Effector CD8-positive, alpha-beta T cell (primary cell): ENCODE measurements at places on chromosomes 11 and 22.

- no peak for DNase-seq
Observed at GRCh38 chr11:88553204-88553603, 215.7 kb upstream of the CTSC start.

GRCh38 chr11:2408671-2409070 is 8.1 kb downstream of the TSSC4 start:
- DNase-seq, result no peak

- DNase-seq, result peak; percentile 46
Observed at GRCh38 chr11:117815262-117815803, 9.2 kb downstream of the FXYD2 start.

GRCh38 chr22:41940832-41941765 is 5.9 kb downstream of the CENPM start:
- peak; percentile 74 for DNase-seq

GRCh38 chr11:121311373-121311772 is 18.8 kb downstream of the SC5D start:
- DNase-seq, result no peak

- no peak for DNase-seq
Observed at GRCh38 chr22:36321797-36322601, 65.8 kb downstream of the MYH9 start.

- no peak for DNase-seq
Observed at GRCh38 chr11:18785411-18785810, 6.2 kb downstream of the PTPN5 start.

DNA sequence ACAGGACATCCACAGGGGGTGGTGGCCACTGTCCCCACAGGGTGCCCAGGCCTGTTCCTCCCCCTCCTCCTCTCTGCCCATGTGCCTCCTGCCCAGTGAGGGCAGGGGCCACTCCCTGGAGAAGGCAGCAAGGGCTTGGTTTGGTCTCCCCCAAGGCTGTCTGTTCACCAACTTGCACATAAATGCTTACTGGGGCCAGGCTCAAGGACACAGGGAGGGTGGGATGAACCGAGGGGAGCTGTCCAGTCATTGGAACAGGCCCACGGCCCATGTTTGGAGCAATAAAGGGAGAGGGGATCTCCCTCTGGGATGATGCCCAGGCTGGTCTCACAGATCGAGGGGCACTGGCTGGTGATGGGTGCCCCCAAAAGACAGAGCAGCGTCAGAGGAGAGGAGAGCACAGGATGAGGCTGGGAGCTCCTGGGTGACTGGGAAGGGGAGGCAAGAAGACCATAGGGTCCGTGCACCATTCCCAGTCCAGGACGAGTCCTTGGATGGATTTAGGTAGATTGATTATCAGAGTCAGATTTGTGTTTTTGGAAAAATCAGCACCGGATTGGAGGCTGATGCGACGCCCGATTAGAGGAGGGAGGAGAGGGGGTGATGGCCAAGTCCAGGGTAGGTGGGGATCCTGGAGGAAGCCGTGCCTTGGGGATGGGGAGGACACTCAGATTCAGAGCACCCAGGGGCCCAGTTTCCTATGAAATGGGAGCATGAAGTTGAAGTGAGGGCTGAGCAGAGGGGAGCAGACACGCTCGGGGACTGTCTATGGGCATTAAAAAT is 1.1 kb downstream of the IGLL5 start:
- no peak for DNase-seq

DNA sequence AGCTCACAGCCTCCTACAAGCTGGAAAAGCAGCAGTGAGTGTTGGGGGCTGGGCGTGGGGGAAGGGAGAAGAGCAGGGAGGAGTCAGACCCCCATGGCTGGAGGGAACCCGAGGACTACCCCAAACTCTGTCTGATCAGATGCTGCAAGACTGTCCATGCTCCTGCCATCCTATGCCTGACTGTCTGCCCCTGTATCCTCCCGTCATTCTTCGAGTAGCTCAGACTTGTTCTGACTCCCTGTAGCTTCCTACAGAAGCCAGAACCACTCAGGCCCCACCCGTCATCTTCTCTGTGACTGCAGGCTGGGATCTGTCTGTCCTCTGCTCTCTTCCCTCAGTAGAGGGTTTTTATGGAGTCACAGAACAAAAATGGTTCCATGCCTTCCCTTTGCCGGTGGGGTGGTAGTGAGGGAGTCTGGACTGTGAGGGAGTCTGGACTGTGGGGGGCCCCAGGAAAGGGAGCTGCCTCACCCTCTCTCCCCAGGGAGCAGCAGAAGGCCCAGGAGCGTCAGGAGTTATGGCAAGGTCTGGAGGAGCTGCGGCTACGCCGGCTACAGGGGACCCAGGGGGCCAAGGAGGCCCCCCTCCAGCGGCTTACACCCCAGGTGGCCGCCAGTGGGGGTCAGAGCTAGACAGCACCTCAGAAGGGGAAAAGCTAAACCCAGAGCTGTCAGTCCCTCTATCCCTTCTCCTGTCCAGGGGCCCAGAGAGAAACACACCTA is 2.3 kb downstream of the GPHA2 start:
- no peak for DNase-seq

DNA sequence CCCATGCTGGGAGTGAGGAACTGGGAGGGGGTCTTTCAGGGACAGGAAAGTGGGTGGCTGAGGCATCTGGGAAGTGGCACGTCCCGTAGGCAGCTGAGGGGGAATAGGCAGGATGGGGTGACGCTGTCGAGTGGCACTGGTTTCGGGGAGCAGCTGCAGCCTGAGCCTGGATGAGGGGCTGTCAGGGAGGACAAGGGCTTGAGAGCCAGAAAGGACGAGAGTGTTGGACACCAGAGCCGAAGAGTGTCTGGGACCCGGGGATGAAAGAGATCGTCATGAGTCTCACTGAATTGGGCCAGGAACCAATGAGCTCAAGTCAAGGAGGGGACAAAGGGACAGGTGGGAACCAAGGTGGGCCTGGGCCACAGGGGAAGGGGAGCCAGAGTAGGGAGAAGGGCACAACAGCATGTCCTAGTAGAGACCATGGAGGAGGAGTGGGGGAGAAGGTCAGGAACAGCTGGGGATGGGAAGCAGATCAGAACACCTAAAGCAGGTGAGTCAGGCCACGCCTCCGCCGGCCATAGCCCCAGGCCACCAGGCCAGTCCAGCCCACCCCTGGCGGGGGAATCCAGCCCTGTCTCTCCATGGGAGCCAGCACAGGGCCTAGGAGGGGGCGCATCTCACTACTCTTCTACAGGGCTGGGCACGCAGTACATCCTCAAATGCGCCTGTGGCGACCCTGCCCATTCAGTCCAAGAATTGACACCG is 4.2 kb downstream of the RAB3IL1 start:
- no peak for DNase-seq

DNA sequence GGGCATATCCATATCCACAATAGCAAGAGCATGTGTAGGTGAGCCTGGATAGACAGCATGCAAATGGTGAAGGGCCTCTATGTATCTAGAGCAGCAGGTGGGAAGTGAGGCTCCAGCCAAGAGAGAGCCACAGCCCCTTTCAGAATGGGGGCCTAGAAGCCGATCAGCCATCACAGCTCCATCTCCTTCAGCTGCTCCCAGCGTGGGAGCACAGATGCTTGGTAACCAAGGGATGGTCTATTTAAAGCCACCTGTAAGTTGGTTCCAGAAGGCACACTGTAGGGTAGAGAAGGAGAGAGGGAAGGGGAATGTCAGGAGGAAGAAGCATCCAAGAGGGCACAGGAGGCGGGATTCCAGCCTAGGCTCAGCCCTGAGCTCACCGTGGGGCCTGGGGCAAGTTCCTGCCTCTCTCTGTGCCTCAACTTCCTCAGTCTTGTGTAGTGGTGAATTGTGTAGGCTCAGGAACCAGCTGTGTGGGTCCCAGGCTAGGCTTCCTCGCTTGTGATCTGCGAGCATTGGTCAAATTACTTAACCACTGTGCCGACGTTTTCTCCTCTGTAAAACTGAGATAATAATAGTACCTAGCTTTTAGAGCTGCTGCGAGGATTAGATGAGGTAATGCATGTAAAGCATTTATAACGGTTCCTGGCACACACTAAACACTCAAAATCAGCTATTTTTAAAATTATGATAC is 122.9 kb upstream of the NAV2 start:
- no peak for DNase-seq

GRCh38 chr11:57205041-57205641 is 23.4 kb downstream of the LRRC55 start:
- no peak for DNase-seq

GRCh38 chr22:43404673-43405385 is 7.0 kb upstream of the MPPED1 start:
- DNase-seq, result no peak

DNA sequence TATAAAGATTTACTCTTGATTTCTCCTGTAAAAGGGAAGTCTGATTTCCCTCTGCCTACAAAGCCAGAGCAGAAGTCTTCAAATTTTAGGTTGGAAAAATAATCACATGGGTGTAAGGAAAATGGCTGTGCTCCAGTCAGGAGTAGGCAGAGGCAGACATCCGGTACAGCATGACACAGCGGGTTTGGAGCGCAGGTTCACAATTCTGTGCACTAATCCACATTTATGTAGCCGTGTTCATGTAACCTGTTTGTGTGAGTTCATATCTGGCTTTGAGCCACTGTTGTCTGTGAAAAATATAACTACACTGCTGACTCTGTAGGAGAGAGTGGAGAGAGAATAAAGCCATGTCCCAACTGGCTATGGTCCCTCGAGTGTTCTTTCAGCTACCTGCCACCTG is 248.0 kb downstream of the CASP12 start:
- DNase-seq, result no peak

- DNase-seq, result no peak
Observed at GRCh38 chr11:91972665-91973266, 251.9 kb upstream of the FAT3 start.

- DNase-seq, result no peak
Observed at GRCh38 chr11:64415996-64416728, 57.2 kb downstream of the RPS6KA4 start.

DNA sequence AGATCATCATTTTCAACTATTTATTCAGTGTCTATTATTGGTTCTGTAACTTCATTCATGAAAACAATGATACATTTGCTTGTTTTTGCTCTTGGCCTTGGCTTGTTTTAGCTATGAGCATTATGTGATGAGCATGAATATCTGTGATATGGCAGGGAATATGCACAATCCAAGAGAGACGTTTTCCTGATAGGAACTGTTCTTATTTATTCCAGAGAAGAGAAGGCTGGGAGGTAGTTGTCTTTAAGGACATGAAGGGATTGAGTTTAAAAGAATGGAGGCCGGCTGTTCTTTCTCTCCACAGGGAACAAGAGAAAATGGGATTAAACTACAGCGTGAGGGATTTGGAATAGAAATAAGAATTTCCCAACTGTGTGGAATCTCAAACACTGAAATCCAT is 30.3 kb downstream of the BLID start:
- no peak for DNase-seq
